ENCODE measurements at places on chromosomes 11 and 22.

- no peak for DNase-seq
These were observed 39.4 kb upstream of the CEP295 start for GRCh38 chr11:93622043-93622442.

DNA sequence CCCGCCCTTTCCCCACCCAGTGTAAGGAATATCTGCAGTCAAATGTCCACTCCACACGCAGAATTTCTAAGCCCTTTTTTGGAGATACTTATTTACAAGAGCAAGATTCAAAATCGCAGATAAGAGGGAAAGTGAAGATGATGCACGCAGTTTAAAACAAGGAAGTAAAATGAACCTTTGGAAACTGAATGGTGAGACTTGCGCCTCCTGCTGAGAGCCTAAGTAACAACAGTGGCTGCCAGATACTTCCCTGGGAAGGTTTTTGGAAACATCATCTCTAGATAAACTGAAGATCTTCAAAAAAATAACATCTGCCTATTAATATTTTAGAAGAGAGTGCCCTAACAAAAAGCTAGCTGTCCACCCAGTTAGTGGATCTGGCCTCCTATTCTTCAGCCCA, 963.1 kb upstream of the FAT3 start:
- DNase-seq, result no peak

DNA sequence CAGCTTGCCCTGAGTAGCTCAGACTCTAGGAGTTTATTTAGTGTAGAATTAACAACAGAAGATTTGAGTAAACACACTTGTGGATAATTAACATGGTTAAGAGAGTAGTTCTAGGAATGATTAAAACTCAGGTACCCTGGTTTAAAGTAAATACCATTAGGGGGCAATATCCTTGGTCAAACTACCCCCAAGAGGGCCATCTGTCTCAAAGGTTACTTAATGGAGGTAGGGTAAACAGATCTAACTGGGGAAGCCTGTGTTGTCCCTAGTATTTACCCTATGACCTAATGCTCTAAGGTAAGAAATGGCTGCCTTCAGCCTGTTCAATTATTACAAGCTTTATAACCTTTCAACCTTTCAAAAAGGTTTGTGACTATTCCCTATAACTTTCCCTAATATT, 10.6 kb upstream of the GLYATL1 start:
- DNase-seq, result no peak

- DNase-seq, result no peak
These were observed 23.6 kb downstream of the JRKL start for GRCh38 chr11:96413408-96413807.

DNA sequence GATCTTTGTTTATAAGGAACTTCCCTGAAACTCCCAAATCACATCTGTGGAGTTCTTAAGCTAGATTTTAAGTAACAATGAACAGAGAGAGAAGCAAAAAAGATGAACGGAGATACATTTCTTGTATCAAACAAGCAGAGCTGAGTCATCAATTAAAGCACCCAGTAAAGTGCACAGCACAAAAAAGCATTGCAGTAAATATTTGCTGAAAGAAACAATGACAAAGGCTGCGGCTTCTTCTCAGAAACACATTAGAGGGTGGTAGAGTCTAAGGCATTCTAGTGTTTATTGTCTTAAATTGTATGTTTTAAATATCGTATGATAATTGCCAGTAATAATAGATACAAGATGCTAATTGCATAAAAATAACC, 941.6 kb upstream of the CHORDC1 start:
- no peak for DNase-seq

DNA sequence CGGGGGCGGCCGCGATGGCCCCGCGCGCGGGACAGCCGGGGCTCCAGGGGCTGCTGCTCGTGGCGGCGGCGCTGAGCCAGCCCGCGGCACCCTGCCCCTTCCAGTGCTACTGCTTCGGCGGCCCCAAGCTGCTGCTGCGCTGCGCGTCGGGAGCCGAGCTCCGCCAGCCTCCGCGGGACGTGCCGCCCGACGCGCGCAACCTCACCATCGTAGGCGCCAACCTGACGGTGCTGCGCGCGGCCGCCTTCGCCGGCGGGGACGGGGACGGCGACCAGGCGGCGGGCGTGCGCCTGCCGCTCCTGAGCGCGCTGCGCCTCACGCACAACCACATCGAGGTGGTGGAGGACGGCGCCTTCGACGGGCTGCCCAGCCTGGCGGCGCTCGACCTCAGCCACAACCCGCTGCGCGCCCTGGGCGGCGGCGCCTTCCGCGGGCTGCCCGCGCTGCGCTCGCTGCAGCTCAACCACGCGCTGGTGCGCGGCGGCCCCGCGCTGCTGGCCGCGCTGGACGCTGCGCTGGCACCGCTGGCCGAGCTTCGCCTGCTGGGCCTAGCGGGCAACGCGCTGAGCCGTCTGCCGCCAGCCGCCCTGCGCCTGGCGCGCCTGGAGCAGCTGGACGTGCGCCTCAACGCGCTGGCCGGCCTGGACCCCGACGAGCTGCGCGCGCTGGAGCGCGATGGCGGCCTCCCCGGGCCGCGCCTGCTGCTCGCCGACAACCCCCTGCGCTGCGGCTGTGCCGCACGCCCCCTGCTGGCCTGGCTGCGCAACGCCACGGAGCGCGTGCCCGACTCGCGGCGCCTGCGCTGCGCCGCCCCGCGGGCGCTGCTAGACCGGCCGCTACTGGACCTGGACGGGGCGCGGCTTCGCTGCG, 697 bp downstream of the TPBGL start:
- peak; percentile 79 for DNase-seq

DNA sequence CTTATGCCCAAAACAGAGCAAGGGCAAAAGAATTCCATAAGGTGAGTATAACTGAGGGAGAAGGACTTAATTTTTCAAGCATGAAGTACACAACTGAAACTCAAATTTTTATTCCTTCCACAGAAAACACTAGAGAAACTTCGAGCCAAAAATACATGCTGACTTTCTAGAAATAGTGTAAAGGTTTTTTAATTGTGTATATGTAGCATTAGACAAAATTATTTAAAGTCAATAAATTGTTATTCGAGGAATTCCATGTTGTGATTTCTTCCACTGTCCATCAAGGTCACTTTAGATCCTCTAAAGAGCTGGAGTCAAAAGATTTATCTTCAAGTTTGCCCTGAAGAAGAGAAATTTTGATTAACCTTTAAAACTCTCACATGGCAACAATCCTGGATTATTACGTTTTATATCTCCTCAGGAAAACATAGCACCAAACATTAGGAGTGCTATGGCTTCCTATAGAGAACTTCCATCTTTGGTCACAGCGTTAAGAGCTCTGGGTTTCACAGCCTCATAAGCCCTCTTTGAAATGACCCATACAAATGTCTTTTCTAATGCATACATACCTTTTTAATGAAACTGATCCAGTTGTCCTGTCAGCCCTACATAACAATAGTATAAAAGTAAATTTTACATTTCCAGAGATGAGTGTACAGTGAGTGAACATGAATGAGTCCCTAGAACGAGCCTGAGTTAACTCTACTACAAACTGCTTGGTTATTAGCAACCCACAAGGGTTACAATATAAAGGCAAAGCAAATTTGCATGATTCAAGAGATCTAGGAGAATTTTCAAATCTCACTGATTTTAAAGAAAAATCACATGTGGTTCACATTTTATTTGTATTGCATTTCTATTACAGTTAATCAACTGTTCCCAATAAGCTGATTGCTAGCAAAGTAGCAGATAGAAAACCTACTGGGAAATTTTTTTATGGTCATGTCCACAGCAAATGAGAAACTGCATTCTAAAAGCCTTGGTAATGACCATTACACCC, 10.9 kb downstream of the TAF1D start:
- DNase-seq, result no peak

DNA sequence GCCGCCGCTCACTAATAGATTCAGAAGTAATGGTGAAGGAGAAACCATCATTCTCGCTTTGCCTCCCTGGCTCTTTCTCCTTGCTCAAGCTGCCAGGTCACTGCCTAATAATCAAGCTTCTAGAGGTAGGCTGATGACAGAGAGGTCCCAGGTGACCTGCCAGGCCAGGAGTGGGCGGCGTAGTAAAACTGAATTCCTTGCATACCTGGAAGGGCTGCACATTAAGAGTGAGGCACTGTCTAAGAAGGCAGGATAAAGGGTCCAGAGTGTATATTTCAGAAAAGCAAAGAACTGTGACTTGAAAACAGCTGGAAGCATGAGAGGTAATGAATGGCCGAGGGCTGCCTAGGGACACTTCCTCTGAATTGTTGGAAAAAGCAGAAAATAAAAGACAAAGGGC, 4.1 kb downstream of the SYT13 start:
- no peak for DNase-seq

DNA sequence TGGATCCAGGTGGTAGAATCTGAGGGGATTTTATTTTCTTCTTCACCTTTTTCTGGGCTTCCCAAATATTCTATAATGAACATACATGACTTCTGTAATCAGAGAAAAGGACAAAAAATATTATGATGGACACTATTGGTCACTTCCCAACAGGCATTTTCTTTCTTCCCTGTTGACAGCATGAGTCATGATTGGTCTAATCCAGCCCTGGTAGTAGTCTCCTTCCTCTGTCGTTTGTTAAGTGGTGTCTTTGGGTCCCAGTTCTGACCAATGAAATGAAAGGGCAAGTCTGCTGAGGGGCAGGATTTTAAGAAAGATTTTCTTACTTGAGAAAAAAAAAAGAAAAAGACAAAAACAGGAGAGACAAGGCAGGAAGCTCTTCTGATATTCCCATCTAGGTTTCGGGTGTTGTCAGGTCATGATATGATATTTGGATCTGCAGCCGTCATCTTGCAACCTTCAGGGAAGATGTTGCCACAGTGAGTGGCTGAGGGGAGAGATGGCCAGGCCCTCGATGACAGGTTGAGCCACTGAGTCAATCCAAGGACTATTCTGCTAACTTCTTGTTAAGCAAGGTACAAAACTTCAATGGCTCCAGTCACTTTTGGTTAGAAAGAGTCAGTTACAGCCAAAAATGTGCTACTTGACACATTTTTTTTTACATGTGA, 23.3 kb upstream of the PLEKHB1 start:
- no peak for DNase-seq

DNA sequence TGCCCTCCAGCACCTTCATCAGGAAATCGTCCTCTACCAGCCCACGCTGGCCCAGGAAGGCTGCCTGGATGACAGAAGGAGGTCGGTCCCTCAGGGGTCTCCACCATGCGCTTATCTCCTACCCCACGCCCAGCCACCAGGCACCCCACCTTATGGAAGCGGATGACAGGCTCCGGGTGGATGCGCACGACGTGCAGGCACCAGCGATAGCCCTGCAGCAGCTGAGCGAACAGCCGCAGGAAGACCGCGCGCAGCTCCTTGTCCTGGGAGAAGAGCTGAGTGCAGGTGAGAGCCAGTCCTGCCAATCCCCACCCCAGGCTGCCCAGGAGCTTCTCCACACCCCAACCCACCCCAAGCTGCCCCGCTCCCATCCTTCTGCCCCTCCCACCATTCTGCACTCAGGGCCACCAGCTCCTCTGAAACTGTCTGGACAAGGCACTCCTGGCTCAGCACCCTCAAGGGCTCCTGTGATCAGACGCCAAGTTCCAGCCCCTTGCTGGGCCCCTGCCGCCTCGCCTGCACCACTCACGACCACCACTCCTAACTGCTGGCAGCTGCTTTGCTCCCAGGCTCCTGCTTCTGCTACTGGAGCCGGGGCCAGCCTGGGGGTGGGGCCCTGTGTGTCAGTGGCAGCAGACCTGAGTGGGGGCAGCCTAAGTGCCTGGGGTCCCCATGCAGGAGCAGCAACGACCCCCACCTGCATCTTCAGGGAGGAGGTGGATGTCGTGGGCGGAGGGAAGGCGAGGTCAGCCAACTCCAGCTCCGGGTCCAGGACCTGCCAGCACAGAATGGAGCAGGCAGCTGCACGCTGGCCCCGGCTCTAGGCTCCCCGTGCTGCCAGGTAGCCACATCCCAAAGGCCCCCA, 9.5 kb downstream of the SBF1 start:
- DNase-seq, result no peak

- DNase-seq, result no peak
These were observed 88.0 kb upstream of the E2F8 start for GRCh38 chr11:19328586-19329311.

GRCh38 chr11:61654397-61654829, 25.8 kb upstream of the DAGLA start:
- no peak for DNase-seq
